ENCODE measurements at places on chromosomes 7 and 10.
A peak's percentile ranks its signal among the peaks of the same experiment; 100 is the strongest.

DNA sequence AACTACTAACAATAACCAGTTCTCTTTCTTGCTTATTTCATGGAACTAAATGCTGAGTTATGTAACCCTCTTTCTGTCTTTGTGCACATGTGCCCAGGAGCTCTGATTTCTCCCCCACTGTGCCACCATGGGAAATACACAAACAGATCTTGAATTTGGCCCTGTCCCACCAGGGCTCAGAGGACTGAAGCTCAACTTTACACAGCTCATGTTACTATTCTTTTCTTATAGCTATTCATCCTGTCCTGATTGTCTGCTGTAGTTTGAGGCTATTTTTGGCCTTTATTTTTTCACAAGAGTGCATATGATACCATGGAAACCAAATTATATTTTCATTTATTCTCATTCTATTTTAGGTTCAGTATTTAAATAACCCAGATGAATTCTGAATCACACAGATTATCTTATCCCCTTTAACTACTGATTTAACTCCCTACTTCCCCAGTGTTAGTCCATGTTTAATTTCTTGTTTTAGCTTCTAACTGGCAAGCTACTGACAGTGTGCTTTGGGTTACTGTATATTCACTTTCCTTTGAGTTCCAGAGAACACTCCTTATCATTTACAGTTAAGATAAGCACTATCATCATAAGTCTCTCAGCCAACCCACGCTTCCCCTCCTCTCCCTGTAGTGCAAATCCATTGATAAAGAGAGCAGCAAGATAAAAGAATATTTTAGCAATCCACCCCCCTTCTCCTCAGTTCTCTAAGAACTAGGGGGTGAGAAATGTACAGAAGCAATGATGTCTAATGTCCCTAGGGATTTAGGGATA, 71.8 kb upstream of the GSDME start:
- no peak for DNase-seq

DNA sequence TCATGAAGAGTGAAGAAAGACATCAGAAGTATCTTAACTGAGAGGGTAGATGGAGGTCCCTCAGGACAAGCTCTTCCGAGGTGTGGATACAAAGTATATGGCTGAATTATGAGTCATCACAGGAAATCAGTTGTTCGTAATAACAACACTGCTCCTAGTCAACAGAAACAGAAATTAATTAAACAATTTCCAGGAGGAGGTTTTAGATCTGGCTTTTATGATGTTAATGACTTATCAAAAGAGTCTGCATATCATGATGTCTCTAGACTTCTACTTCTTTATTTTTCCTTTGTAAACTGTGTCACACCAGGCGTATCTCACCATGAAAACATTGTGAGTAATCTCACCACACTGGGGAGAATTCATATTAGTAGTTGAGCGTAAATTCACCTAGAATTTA, 31.2 kb downstream of the OSBPL3 start:
- DNase-seq = no peak

DNA sequence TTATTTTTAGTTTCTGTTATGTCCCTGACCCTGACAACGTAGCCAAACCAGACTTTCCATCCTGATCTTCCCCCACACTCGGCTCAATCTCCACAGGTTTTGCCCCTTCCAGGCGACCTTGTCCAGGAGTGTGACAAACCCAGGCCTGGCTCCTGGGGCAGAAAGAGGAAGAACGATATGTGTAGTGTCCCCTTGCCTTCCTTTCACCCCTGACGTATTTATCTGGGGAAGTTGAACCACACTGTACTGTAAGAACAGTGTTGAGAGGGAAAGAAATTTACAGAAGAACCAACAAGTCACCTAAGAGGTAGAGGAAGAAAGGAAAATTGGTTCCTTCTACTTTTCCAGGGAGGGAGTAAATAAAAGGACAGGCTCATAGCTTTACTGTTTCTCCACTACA, 158.0 kb downstream of the VTI1A start:
- no peak for DNase-seq

GRCh38 chr7:84157171-84157570, 37.4 kb downstream of the SEMA3A start:
- DNase-seq = no peak

DNA sequence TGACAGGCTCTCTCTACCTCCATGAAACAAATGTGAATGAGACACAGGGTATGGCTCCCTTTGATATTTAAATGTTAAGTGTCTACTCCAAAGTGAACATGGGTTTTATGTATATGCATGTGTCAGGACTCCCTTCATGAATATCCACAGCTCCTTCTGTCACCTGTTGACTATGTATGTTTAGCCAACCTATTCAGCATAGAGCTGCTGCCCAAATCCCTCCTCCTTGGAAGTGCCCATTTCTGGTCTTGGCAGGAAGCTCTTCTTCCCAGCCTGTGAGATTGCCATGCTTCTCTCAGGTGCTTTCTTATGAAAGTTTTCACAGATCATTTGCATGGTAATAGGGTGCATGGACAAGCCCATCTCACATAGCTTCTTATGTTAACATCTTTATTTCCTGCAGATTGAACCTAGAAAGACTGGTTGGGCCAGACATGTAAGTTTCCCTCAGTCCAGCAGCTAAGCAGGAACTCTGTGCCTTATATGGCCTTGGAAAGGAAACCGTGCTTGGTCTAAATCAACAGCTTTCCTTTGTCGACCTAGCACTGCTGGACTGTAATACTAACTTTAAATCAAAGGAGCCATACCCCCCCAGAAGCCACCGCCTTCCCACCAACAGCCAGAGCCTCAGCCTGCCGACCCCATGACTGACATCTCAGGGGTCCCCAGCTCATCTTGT, 288.9 kb downstream of the ADARB2 start:
- no peak for DNase-seq

DNA sequence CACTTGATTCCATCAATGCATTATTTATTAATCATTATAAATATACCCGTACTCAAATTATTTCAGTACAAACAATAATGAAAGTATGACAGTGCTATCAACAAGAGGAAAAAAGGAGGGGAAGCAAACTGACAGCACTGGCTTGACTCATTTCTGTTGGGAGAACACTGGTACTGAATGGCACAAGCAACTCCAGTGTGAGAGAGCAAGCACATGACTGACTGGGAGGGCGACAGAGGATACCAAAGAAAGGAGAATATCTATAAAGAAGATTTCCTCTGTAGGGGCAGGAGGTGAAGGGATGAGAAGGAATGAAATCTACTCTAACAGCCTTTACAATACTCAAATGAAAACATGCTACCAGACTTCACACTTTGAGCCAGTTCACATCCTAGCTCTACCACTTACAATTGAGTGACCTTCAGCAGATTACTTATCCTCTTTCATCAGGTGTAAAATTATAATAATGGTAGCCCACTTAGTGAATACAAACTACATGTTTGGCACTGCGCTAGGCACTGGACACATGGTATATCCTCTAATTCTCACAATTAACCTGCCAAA, 1.5 kb downstream of the USP54 start:
- no peak for DNase-seq

DNA sequence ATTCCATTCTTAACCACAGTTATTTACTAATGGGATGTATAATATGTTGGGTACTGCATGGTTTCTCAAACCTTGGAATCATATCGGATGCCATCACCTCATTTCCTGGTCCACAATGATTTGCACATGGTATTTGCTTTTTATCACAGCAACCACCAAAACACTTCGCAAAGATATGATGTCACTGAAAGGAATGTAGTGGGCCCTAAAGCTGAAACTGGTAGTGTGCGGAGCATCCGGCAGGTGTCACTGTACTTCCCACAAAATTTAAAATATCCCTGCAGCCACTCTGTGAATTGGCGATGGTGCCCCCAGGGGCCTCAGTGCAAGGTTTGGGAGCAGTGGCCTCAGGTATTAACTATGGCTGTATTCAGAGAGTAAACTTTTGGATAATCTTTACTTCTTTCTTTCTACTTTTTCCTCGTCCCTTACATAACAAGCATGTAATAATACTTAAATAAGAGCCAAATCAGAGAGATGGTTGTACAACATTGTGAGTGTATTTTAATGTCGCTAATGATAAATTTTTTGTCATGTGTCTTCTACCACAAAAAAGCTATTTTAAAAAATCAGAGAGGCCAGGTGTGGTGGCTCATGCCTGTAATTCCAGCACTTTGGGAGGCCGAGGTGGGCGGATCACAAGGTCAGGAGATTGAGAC, 66.2 kb downstream of the FAM241B start:
- DNase-seq = peak; percentile 33

GRCh38 chr7:158774952-158775351, 54.4 kb downstream of the ESYT2 start:
- DNase-seq = no peak

DNA sequence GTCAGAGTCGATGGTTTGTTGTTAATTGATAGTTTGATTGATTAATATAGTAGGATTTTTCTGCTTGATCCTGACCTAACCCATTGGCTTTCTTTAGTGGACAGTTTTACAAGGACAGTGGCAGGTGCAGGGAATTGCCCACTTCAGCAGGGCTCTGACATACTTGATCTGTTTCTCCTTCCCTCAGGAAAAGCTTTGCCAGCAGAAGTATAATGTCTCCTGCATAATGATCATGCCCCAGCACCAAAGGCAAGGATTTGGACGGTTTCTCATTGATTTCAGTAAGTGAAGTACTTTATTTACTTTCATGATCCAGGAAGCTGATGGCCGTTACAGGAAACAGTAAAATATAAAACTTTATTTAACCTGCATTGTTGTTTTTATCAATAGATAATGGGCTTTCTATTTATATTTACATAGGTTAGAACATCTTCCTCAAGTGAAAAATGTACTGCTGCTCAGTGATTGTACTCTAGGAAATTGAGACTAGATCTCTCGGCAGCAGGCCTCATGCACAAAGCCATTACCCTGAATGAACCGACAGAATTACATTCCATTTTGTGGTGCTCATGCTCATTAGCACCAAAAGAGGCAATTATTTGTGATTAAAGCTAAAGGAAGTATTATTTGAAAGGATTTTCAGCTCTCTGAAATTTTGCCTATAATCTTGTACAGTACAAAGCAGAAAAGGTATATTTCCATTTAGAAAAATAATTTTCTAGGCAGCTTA, 122.5 kb upstream of the SAMD8 start:
- no peak for DNase-seq

GRCh38 chr10:4306871-4307270, 519.1 kb upstream of the AKR1E2 start:
- no peak for DNase-seq

GRCh38 chr7:30852308-30852684, 59.4 kb upstream of the AQP1 start:
- DNase-seq = no peak

DNA sequence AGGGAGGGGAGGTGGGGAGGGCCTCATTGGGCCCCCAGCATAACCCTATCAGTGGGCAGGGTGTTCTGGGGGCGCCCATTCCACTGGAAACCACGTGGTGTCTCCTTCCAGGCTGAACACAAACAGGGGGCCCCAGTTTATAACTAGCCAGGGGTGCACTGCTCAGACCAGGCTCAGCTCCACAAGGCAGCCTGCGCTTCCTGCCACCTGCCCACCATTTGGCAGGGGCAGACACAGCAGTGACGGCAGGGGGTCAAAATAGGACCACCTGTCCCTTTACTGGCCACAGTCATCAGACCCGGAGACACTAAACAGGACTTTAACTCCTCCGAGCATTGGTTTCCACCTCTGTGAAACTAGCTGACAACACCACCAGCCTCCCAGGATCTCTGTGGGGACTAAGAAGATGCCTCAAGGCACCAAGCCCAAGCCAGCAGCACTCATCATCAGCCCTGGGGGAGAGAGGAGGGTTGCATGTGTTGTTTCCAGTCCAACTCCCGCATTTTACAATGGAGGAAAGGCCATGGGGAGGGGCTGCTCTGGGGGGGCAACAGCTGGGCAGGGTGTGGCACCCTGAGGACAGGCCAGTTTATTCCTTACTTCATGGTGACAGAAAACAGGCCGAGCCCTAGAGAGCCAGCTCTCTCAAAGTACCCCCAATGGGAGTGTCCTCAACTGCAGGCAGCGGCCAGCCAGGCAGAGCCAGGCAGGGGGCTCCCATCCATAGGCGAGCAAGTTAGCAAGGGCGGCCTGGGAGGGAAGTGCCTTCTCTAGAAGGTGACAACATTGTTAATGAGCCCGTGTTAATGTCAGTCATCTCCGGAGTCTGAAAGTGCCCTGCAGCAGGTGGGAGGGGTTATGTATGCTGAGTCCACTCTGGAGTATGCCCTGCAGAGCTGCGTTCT, 127.6 kb downstream of the TNS3 start:
- no peak for DNase-seq

Data from GM20000 (cell line).